ENCODE measurements at places on chromosomes 7 and 10.

DNA sequence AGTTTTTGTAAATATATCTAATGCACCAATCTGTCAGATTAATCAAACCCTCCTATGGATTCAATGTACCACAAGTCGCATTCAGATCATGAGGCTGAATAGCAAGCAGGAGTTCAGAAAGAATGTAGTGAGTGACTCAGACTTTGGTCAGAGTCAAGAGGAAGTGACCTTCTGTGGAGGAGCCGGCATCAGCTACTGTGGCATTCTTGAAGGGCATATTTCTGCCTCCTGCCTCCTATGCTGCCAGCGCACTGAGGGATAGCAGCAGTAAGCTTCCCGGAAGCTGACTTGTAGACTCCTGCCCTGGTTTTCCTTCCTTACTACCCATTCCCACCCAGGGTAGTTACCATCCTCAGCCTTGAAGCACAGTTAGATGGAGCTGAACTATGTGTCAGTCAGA, 867.5 kb downstream of the NRG3 start:
- DNase-seq, result no peak

- no peak for DNase-seq
Observed at GRCh38 chr7:101386558-101387231, 24.0 kb downstream of the COL26A1 start.

GRCh38 chr7:37234334-37234733, 214.3 kb downstream of the ELMO1 start:
- DNase-seq, result no peak

GRCh38 chr10:20601941-20602461, 295.1 kb downstream of the NEBL start:
- DNase-seq, result no peak

DNA sequence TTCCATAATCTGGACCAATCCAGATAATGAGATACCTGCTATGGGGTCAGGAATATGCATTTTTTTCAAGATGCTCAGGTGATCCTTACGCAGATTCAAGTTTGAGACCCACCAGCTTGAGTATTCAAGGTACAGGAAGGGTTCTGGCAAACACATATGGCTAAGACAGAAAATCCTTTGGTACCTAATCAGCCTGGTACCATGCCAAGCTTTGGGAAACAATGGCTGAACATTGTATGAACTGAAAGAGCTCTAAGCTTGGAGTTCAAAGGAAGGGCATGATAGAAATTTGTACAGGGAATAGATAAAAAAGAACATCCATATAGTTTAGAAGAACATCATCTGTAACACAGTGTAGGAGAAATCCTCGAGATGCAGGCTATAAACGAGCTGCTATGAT, 382.7 kb downstream of the THSD7A start:
- DNase-seq, result no peak

DNA sequence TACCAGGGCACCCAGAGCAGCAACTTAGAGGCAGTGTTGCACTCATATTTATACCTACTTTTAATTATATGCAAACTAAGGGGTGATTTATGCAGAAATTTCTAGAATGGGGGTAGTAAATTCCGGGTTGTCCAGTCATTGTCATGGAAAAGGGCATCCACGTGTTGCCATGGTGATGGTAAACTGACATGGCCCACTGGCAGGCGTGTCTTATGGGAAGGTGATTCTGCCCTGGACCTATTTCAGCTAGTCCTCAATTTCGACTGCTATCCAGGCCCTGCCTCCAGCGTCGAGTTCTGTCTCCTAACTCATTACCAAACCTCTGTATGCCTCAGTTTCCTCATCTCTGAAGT, 12.8 kb downstream of the SNX8 start:
- DNase-seq, result no peak

GRCh38 chr10:48322017-48322416, 15.5 kb downstream of the MAPK8 start:
- no peak for DNase-seq

DNA sequence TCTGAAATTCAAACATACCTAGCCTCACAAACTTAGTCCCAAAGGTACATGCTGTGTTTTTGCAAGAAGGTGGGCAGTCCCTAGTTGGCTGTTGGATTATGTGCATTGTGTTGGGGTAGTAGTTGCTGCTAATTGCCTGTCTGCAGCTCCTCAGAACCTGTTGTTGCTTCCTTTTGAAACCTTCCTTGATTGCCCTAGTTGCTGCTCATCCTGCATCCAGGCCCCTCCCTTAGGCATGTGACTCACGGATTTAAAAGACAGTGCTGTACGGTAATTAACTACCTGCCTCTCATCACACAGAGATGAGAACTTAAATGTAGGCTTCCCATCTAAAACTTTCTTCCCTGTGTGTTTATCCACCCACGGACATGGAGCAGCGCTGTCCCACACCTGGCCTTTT, 67.7 kb downstream of the BMPR1A start:
- no peak for DNase-seq

GRCh38 chr10:88608052-88608732, 21.6 kb downstream of the LIPJ start:
- no peak for DNase-seq

GRCh38 chr7:90834771-90835170, 238.7 kb downstream of the CDK14 start:
- DNase-seq, result no peak

- DNase-seq, result no peak
Observed at GRCh38 chr10:11713963-11714362, 28.2 kb upstream of the ECHDC3 start.

DNA sequence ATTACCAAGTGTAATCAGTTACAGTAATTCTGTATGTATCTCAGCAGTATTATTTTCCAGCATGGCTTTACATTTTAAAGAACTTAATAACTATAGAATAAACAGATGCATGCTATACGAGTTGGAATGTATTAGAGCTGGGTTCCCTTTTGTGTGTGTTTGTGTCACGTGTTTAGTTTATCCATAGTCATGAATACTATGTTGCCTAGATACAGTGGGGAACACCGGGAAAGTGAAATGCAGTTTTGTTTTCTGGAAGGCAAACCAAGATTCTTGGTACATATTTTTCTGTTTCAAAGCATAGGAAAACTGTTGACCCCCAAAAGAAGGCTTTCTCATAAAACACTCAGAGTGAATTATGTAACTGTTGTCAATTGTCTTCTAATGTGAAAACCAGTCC, 119.0 kb downstream of the FANK1 start:
- DNase-seq, result no peak

- no peak for DNase-seq
Observed at GRCh38 chr7:6505685-6506559, 45.3 kb downstream of the GRID2IP start.

GRCh38 chr7:142792593-142792992, 21.8 kb downstream of the PRSS2 start:
- DNase-seq, result no peak

DNA sequence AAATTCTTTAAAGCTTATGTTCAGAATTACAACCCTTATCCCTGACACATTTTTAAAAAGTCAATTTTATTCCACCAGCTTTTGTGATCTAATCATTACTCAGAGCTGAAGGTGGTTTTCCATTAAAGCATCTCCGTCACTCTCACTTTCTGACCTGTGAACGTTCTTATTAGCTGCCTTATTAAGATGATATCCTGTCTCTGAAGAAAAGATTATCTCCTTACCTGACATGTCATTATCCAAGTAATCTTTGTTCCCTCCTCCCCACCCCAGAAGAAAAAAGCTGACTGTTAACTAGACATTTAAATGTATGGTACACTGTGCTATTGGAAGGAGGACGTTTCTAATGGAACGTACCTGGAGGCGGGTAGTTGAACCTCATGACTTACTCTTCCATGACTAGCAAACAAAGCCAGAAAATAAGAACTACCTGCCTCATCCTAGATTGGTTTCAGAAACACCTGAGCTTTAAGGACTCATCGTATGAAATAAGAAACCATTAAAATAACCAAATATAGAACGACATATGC, 708.7 kb downstream of the PARD3 start:
- DNase-seq, result no peak

- DNase-seq, result no peak
Observed at GRCh38 chr10:117391436-117392205, 16.4 kb upstream of the PDZD8 start.

DNA sequence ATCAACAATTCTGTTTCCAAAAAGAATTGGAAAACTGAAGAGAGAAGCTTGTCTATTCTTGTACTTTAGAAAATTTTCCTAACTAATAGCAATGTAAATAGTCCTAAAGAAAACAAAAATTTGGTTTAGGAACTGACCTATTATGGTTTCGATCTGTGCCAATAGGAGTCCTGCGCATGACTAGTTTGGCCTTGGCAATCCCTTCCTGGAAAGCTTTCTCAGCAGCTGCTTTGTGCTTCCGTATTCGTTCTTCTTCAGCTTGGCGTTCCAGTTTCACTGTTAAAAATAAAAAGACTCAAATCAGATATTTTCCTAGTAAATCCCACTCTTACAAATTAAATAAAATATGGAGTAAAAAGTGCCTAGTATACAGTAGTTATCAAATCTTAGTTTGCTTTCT, 36.6 kb downstream of the FZD9 start:
- DNase-seq, result no peak

GRCh38 chr10:74483356-74483755, 332.3 kb downstream of the ADK start:
- DNase-seq, result no peak

GRCh38 chr10:30127120-30127541, 67.7 kb upstream of the JCAD start:
- no peak for DNase-seq

DNA sequence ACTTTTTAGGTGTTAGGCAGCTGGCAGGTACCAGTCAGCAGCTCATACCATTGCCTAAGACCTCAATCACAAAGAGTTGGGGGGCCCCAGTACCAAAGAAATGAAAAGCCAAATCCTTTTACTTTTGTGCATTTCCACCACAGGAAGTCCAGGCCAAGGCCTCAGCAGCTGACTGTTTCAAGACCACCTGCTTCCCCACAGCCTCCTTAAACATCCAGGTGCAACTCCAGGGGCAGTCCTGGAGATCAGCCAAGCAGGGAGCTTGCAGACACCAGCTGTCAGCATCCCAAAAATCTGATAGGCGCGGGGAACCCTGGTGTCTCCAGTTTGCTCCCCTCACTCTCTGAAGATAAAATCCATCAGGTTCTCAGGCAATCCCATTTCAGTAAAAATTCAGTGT, 91.5 kb upstream of the EFCAB10 start:
- DNase-seq, result no peak

GRCh38 chr10:104052431-104052830, 33.2 kb downstream of the COL17A1 start:
- DNase-seq, result no peak

- peak; percentile 9 for DNase-seq
Observed at GRCh38 chr10:123583639-123584418, 82.3 kb upstream of the GPR26 start.

DNA sequence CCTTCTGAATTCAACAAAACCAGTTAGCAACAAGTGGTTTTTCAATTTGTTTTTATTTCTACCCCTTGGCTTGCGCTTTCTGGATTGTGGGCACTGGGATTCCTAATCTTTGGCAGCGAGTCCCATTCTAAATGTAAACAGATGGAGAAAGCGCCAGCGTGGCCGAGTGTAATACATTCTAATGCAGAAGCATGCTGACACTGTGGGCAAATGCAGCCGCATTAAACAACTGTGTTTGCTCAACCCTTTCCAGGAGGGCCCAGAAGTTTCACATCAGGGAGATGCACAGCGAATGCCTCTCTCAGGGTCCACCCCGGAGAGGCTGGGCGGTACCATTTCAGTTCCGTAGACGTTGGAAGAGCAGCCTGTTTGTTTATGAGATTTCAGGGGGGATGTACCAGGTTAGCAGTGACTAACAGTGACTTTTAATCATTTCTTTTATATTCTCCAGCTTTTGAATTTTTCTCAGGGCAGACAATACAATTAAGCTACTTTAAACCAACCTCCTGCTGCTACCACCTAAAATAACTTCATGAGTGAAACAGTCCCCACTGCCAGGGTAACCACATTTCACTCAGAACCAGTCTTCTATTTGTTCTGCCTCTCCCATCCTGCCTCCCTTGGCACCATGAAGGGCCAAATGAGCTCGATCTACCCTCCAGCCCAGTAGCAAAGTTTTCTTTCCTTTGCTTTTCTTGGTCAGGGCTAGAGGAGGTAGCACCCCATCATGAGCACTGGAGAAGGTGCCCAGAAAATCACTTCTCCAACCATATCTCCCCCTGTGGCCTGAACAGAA, 164.2 kb upstream of the ITGB1 start:
- no peak for DNase-seq

- no peak for DNase-seq
Observed at GRCh38 chr10:17009212-17009700, 120.4 kb downstream of the CUBN start.

GRCh38 chr7:93185303-93186027, 37.3 kb upstream of the SAMD9L start:
- DNase-seq, result no peak

DNA sequence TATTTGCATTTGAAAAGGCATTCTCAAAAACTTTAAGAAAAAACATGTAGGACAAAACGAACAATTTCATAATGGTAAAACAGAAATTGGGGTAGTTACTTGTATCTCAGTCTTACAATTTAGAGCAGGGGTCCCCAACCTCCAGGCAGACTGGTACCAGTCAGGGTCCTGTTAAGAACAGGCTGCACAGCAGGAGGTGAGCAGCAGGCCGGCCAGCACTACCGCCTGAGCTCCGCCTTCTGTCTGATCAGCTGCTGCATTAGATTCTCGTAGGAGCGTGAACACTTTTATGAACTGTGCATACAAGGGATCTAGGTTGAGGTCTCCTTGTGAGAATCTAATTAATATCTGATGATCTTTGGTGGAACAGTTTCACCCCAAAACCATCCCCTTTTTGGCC, 77.3 kb downstream of the SEMA3A start:
- DNase-seq, result no peak

- DNase-seq, result no peak
Observed at GRCh38 chr10:114084215-114084614, 40.5 kb downstream of the ADRB1 start.

DNA sequence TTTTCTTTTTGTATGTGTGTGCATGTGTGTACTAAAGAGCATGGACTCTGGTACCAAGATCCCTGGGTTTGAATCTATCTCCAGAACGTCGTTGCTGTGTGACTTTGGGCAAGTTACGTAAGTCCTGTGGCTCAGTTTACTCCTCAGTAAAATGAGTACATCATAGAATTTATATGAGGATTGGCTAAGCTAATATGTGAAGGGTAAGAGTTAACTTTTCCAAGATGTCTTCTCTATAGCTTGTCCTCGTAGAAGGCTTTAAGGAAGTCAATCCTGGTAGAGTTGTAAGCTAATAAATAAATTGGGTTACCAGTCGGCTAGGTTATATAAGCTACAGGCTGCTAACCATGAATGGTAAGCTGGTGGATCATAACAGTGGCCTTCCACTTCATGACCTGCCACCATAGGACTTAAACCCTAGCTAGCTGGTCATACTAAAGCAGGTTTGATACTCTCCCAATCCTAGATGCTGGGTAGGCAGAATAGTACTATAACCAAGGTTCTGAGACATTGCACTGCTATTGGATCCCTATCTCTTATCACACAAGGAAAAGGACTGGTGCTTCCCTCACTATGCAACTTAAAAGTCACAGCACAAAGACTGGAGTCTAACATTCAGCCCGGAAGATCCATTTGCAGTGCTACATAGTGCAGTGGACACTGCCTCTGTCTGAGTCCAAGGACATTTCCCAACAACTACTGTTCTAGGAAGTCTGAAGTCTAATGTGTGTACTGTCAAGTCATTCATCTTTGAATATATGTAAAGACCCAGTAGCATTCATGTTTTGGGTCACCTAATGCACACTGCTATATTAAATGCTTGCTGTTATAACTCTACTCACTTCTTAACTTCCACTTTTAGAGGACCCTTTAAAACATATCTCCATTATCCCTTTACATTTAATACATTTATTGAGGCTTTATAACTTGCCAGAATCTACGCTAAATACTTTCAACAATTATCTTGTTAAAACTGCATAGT, 156.2 kb downstream of the CRPPA start:
- no peak for DNase-seq

- no peak for DNase-seq
Observed at GRCh38 chr7:47031786-47032535, 550.0 kb downstream of the TNS3 start.

- no peak for DNase-seq
Observed at GRCh38 chr10:1036341-1036791, 10.7 kb upstream of the IDI2 start.

Measured in stimulated activated CD8-positive, alpha-beta memory T cell treated with anti-CD3 and anti-CD28 coated beads, Interleukin-7, amount 100 ng/mL, for 24 hours (primary cell).